ENCODE measurements at places on chromosomes 5 and 9. TPM values are rescaled to one million over a fixed set of nuclear protein-coding genes. Genes with fewer than 3 reads are reported as not detected.

PCYOX1L gene
- 6.1 TPM for total RNA-seq

C9 gene
- 0.38 TPM for total RNA-seq

SPINK1 gene
- total RNA-seq: not detected

DAB2IP gene
- 57.5 TPM for total RNA-seq

NRARP gene
- total RNA-seq: 2.4 TPM

NFIL3 gene
- 146 TPM for total RNA-seq

GDNF gene
- 0.17 TPM for total RNA-seq

PCDHA1 gene
- total RNA-seq: not detected

MAMDC2 gene
- total RNA-seq: 25.1 TPM

ZNF346 gene
- total RNA-seq: 13.2 TPM

BHMT gene
- 1.5 TPM for total RNA-seq

ZBTB34 gene
- 16.0 TPM for total RNA-seq

FRMPD1 gene
- 1.0 TPM for total RNA-seq

PCA3 gene
- total RNA-seq: not detected

WNT8A gene
- not detected for total RNA-seq

C9orf72 gene
- total RNA-seq: 28.3 TPM

VCAN gene
- 217 TPM for total RNA-seq

IRF1 gene
- 13.7 TPM for total RNA-seq

TARS1 gene
- total RNA-seq: 143 TPM

MCC gene
- total RNA-seq: 57.3 TPM

FYB1 gene
- 7.5 TPM for total RNA-seq

CCDC192 gene
- not detected for total RNA-seq

SQSTM1 gene
- total RNA-seq: 877 TPM

NR2F1 gene
- 2.0 TPM for total RNA-seq

CANX gene
- 304 TPM for total RNA-seq

ANKS6 gene
- total RNA-seq: 10.4 TPM

PIP5K1B gene
- 0.88 TPM for total RNA-seq

HBEGF gene
- 30.1 TPM for total RNA-seq

STARD4 gene
- 24.5 TPM for total RNA-seq

SH3PXD2B gene
- 41.7 TPM for total RNA-seq

SLC45A2 gene
- total RNA-seq: not detected

KCNN2 gene
- 0.17 TPM for total RNA-seq

LHFPL2 gene
- total RNA-seq: 32.8 TPM

CTNNA1 gene
- total RNA-seq: 239 TPM

IL7R gene
- 18.4 TPM for total RNA-seq

TAF11L11 gene
- not detected for total RNA-seq

IL33 gene
- 15.9 TPM for total RNA-seq

IFNB1 gene
- not detected for total RNA-seq

TUSC1 gene
- 11.9 TPM for total RNA-seq

All from subcutaneous adipose tissue (tissue), 4 donors.